ENCODE measurements at places on chromosomes 12 and 14. TPM values are rescaled to one million over a fixed set of nuclear protein-coding genes. Genes with fewer than 3 reads are reported as not detected.

Gene SPRYD4
- total RNA-seq = 6.9 TPM

GRCh38 chr12:26939953-26940352 is 1.7 kb downstream of the FGFR1OP2 start:
- peak overlapping the region; percentile 98 for H3K4me3 ChIP-seq
- H3K4me1 ChIP-seq = peaks cover 79% of the 10 kb centered on the region
- no peak for DNase-seq
- H3K36me3 ChIP-seq = peaks cover 9% of the 10 kb centered on the region
- H3K27me3 ChIP-seq = no peaks in the 10 kb centered on the region

GRCh38 chr12:91778091-91778832 is 367.4 kb downstream of the BTG1 start:
- H3K4me1 ChIP-seq = peaks cover 16% of the 10 kb centered on the region
- H3K4me3 ChIP-seq = peak overlapping the region; percentile 62
- H3K36me3 ChIP-seq = no peaks in the 10 kb centered on the region

- H3K27me3 ChIP-seq = no peaks in the 10 kb centered on the region
- H3K4me1 ChIP-seq = peaks cover 9% of the 10 kb centered on the region
- peaks cover 23% of the 10 kb centered on the region for H3K36me3 ChIP-seq
- no peak overlapping the region for H3K4me3 ChIP-seq
- DNase-seq = no peak
Observed at GRCh38 chr14:64459405-64460136, 5.7 kb upstream of the AKAP5 start.

DNA sequence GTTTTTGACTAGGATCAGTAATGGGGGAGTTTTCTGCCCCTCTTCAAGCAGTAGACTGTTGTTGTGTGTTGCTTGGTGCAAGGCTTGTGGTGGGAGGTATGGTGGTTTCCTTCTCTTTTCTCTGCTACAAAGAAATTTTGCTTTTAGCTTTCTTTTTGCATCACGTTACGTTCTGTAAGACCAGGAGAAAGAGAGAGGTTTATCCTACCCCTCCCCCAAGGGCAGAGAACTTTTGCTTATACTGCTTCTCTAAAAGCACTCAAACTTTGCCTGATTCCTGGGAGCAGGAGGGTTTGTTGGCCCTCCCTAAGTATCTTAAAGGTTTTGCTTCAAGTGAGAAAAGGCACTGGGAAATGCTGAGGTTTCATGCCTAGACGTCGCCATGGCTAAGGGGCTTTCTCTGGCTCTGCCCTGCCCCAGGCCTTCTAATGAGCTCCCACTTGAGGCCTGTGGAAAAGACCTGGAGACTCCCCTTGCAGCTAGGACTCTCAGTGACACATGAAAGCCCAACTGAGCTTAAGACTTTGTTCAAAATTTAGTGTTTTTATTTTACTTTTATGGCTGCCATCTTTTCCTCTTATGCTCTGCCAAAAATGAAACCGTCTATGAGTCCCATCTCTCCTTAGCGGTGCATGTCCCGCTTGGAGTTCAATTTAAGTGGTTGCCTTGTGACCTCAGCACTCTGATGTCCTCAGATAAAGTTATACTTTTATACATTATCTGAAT is 49.2 kb downstream of the EIF2S3B start:
- DNase-seq = peak; percentile 67
- no peaks in the 10 kb centered on the region for H3K27me3 ChIP-seq
- H3K36me3 ChIP-seq = peaks cover 51% of the 10 kb centered on the region
- H3K27ac ChIP-seq = peak overlapping the region; percentile 99
- H3K4me3 ChIP-seq = peak overlapping the region; percentile 91

- no peak for DNase-seq
- no peaks in the 10 kb centered on the region for H3K4me1 ChIP-seq
- no peak overlapping the region for H3K4me3 ChIP-seq
- no peak overlapping the region for H3K27ac ChIP-seq
- no peaks in the 10 kb centered on the region for H3K36me3 ChIP-seq
- H3K27me3 ChIP-seq = no peaks in the 10 kb centered on the region
Observed at GRCh38 chr12:83261998-83262397, 575.3 kb downstream of the TMTC2 start.

Gene KRT78
- not detected for total RNA-seq

DNA sequence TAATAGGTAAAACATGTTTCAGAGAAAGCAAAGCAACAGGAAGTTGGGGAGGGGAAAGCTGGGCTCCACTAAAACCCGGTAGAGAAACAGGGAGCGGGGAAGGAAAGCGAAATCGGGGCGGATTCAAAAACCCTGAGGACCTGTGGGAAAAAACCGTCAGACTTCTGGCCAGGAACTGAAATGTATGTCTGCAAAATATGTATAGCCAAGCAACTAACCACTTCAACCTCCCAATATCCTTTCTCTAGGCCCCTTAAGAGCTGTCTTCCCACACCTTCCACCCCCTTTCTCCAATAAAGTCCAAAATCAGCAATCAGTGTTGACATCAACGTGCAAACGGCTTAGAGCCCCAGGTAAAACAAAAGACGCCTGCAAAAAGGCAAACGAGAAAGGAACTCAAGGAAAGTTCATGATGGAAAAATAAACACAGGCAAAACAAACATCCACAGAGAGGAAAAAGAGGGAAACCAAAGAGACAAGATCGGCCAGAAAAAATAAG is 32.8 kb downstream of the SIX1 start:
- DNase-seq = no peak
- H3K4me1 ChIP-seq = no peaks in the 10 kb centered on the region
- H3K36me3 ChIP-seq = no peaks in the 10 kb centered on the region
- H3K27me3 ChIP-seq = peaks cover 22% of the 10 kb centered on the region
